WTC11 (cell line): ENCODE measurements at places on chromosomes 4 and X. TPM values are rescaled to one million over a fixed set of nuclear protein-coding genes. Genes with fewer than 3 reads are reported as not detected.
A peak's percentile ranks its signal among the peaks of the same experiment; 100 is the strongest.

GRCh38 chrX:103215425-103215991 lies 600 bp downstream of the BEX4 start:
- DNase-seq: peak; percentile 38

Gene TMPRSS11A
- total RNA-seq: not detected in 3 replicates

- no peak for DNase-seq
Observed at GRCh38 chr4:41426539-41426938, 111.4 kb upstream of the LIMCH1 start.

- DNase-seq: peak; percentile 28
Observed at GRCh38 chr4:134627366-134627765, 425.8 kb upstream of the PABPC4L start.

Gene MAGEA1
- not detected in 3 replicates for total RNA-seq

DNA sequence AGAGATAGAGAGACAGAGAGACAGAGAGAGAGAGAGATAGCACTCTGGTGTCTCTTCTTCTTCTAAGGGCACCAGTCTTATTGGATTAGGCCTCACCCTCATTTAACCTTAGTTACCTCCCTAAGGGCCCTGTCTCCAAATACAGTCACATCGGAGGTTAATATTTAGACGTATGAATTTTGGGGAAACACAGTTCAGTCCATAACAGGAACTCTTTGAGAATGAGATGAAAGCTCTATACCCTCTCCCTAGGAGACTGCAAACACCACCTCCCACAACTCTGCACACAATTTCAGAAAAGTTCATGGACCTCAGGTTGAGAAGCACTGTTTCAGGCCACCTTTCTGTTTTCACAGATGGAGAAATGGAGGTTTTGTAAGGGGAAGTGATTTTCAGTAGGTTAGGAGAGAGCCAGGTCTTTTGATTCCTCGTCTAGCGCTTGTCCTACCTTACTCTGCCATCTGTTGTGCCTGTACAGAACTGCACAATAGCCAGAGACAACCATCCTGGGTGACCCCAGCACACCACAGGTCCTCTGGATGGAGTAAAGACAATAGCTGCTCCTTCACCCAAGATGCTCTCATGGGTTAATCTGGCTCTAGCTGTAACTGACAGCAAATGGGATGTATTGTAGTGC lies 16.9 kb upstream of the LOC101059915 start:
- no peak for DNase-seq

DNA sequence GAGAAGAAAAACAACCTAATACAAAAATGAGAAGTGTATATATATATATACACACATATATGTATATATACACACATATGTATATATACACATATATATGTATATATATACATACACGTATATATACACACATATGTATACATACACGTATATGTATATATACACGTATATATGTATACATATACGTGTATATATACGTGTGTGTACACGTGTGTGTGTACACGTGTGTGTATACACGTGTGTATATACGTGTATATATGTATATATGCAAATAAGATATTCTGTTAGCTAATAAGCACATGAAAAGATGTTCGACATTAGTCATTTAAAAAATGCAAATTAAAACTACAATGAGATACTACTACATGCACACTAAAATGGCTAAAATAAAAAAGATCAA lies 92.7 kb upstream of the MAGEA10 start:
- DNase-seq: no peak

GRCh38 chr4:104010722-104011121 lies 290.9 kb upstream of the TACR3 start:
- no peak for DNase-seq

DNA sequence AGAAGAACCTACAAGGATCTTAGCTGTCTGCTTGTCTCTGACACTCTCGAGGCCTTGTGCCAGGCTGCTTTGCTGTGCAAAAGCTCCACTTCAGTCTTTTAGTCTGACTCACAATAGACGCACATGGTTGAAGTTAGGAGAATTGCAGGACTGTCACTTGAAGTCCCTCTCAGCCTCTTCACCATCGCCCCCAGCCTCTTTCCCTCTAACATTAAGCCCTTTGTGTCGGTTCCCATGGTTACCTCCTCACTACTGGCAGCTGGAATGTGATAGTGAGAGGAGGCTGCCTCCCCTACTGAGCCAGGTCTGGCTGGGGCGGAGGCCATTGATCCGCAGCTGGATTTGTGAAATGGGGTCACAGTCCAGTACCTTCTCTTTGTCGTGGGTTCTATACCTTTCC lies 201.8 kb downstream of the SOWAHB start:
- DNase-seq: peak; percentile 77

GRCh38 chrX:135411893-135412292 lies 9.9 kb upstream of the SMIM10L2A start:
- DNase-seq: no peak

Gene DCUN1D4
- 33.3 to 36.2 TPM (median 34.3 TPM) in 3 replicates for total RNA-seq

Gene MED28
- 97.8 to 106 TPM (median 102 TPM) in 3 replicates for total RNA-seq

Gene GAGE12H
- not detected in 3 replicates for total RNA-seq

GRCh38 chr4:153232768-153233167 lies 28.5 kb downstream of the TRIM2 start:
- peak; percentile 70 for DNase-seq

GRCh38 chr4:8644966-8645752 lies 52.6 kb downstream of the CPZ start:
- DNase-seq: no peak

Gene XG
- 0.78 to 1.0 TPM (median 1.0 TPM) in 3 replicates for total RNA-seq

GRCh38 chr4:14827111-14827510 lies 175.2 kb upstream of the CPEB2 start:
- no peak for DNase-seq
